HCEC 1CT (cell line): ENCODE measurements at places on chromosomes 11 and 22.
A peak's percentile ranks its signal among the peaks of the same experiment; 100 is the strongest.

GRCh38 chr11:76026281-76026680 is 180.0 kb downstream of the WNT11 start:
- no peak for DNase-seq

GRCh38 chr11:2944530-2944929 is 15.3 kb upstream of the PHLDA2 start:
- no peak for DNase-seq

GRCh38 chr11:86115542-86116385 is 46.9 kb upstream of the PICALM start:
- DNase-seq, result no peak

- DNase-seq, result no peak
Observed at GRCh38 chr11:8503910-8504364, 90.1 kb downstream of the STK33 start.

- no peak for DNase-seq
Observed at GRCh38 chr22:48927591-48927990, 900.1 kb downstream of the BRD1 start.

GRCh38 chr11:62553839-62554361 is 7.3 kb upstream of the AHNAK start:
- DNase-seq, result peak; percentile 95

- DNase-seq, result no peak
Observed at GRCh38 chr22:47203554-47203991, 441.1 kb downstream of the TBC1D22A start.

GRCh38 chr11:2816941-2817421 is 68.6 kb downstream of the CDKN1C start:
- no peak for DNase-seq

GRCh38 chr11:7570938-7571521 is 57.2 kb downstream of the PPFIBP2 start:
- no peak for DNase-seq

DNA sequence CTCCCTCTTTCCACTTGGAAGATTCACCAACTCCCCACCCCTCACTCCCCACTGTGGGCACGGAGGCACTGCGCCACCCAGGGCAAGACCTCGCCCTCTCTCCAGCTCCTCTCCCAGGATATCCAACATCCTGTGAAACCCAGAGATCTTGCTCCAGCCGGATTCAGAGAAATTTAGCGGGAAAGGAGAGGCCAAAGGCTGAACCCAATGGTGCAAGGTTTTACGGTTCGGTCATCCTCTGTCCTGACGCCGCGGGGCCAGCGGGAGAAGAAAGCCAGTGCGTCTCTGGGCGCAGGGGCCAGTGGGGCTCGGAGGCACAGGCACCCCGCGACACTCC is 397 bp upstream of the CD44 start:
- no peak for DNase-seq

DNA sequence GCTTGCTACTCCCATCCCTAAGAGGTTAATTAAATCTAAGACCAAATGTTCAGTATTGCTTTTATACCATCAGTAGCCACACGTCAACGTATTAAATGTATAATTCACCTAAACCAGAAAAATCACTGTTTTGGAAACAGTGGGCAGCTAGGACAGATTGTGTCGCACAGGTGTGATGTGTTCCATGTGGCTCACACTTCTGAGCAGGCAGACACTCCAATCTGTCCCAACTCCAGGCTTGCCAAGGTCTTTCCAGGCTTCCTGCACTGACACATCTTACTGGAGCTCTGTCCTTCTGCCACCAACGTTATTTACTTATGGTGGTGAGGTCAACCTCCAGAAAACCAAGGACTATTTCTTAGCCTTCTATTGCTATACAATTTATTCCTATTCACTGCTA is 11.4 kb downstream of the SIAE start:
- no peak for DNase-seq

GRCh38 chr11:31932879-31933278 is 121.8 kb upstream of the PAX6 start:
- DNase-seq, result no peak

GRCh38 chr22:45208993-45209838 is 31.5 kb downstream of the KIAA0930 start:
- DNase-seq, result peak; percentile 74

GRCh38 chr22:45231293-45231692 is 9.4 kb downstream of the KIAA0930 start:
- DNase-seq, result no peak

GRCh38 chr11:20089367-20089766 is 70.9 kb downstream of the DBX1 start:
- DNase-seq, result no peak

- no peak for DNase-seq
Observed at GRCh38 chr11:29957431-29957830, 59.4 kb downstream of the KCNA4 start.

DNA sequence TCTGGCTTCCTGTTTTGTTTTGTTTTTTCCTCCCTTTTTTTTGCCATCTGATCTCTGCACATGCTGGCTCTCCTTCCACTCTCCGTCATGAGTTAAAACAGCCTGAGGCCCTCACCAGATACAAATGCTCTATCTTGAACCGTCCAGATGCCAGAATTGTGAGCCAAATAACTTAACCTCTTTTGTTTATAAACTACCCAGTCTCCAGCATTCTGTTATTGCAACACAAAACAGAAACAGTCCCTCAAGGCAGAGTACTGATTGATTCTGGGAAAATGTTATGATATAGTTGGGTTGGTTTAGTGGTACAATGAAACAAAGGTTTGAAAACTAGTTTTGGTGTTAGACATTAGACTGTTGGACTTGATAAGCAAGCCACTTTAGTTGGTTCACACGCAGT is 1390.0 kb upstream of the RAG2 start:
- DNase-seq, result no peak

DNA sequence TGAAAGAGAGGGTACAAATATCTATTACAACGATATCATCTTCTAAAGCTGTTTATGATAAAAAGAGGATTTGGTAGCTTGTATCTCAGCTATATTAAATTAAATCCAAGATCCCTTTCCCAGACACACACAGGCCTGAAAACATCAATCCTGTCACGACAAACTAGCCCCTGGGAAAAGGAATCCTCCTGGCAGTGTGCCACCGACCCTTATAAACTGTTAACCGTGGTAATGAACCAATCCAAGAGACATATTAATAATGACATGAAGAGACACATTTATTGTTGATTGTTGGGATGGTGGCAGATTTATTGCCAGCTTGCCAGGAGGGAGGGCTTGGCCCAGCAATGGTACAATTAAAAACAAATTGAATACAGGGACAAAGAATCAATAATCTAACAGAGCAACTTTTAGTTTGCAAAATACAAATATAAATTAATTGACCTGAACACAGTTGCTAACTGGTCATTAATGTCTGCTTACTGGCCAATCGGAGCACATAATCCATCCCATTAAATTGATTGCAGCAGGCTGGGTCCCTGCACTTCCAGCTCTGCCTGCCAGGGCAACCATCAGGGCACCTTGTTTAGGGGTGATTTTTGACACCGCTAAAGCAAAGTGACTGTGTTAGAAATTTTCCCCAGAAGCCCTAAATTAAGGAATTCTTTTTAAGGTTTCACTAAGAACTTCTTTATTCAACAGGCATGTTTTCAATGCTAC is 887.6 kb downstream of the OPCML start:
- no peak for DNase-seq

DNA sequence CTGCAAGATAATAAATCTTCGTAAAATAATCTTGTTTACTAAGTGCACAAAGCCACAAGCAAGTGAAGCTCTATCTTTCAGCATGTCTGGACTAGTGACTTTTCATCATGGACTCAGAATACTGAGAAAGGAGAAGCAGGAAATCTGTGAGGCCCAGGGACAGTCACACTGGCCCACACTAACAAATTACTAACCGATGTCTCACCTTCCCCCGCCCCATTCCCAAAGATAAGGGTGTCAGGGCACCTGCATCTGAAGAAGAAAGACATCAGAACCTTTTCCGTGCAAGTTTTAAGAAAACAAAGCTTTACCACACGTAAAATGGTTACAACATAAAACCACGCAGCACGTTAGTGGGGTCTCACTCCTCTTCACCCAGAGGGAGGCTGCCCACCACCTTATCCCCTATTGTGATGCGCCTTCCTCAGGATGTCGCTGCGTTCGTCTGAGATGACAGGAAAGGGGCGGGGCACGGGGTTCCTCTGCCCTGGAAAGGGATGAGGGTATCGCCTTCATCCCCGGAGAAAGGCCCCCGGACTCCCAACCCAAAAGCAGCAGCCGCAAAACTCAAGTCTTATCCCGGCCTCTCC is 616 bp downstream of the BTBD10 start:
- DNase-seq, result peak; percentile 39

DNA sequence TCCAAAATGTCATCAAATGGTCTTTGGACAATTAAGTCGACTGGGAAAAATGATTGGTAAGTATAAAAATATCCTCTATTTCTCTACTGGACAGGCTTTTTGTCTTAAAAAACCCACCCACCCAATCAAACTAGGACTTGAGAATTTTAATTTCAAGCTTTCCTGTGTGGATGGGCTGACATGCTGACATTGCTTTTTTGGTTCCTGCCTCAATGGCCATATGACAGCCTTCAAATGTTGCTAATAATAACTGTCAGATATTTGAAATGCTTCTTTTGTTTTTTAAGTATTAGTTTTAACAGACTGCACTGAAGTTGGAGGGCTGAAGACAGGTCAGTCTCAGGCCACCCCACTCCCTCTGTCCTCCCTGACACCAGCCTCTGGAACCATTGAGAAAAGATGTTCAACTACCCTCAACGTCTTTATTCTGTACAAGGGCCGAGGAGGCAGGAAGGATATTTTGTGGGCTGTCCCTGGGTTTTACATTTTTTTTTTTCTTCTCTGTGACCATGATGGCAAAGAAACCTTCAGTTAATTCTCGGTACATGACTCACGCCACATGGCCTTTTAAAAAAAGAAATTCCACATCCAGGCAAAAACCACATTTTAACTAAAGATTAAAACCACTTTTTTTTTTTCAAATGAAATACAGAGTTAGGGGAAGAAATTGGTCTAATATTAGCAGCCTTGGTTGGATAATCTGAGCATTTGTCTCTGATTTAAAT is 130.4 kb downstream of the SLC1A2 start:
- DNase-seq, result peak; percentile 76

DNA sequence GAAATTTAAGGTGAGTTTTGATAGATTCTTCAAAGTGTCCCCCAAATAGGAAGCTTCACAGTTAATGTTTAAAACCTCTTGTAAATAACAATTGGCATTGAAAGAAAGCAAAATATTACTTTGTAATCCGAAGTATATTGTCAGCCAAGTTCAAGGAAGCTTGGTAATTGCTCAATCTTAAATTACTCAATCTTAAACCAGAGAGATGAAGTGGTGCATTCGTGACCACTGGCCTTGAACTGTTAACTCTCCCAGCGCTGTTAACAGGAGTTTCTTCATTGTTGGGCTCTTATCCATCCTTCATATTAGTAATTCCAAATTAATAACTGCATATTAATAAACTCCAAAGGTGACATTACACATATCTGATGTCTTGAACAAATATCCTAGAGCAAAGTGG is 20.6 kb upstream of the FDX1 start:
- DNase-seq, result peak; percentile 9

GRCh38 chr11:76653012-76653673 is 17.4 kb downstream of the LRRC32 start:
- no peak for DNase-seq

GRCh38 chr11:106288057-106288456 is 210.6 kb downstream of the AASDHPPT start:
- DNase-seq, result no peak

DNA sequence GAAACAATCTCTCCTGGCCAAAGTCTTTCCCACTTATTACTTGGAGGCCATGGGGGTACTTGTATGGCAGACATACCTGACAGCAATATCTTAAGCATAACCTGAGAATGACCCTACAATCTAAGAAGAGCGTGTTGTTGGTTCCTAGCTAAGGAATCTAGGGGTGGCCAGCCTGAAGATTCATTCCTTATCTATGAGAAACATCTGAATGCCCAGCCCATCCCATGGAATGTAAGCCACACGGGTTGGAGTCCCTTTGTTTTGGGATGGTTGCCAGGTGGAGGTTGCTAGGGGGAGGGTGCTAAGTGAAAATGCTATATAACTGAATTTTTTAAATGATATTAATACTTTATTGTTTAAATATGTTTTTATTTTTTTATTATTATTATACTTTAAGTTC is 725.0 kb downstream of the ETS1 start:
- peak; percentile 18 for DNase-seq

DNA sequence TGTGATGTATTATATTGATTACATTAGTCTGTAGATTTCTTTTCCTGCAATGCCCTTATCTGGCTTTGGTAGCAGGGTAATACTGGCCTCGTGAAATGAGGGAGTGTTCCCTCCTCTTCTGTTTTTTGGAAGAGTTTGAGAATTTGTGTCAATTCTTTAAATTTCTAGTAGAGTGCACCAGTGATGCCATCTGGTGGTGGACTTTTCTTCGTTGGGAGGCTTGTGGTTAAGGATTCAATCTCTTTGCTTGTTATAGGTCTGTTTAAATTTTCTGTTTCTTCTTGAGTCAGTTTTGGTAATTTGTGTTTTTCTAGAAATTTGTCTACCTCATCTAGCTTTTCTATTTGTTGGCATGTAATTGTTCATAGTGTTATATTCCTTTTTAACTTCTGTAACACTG is 18.9 kb downstream of the SHANK3 start:
- DNase-seq, result peak; percentile 37

- no peak for DNase-seq
Observed at GRCh38 chr11:106369224-106369623, 291.8 kb downstream of the AASDHPPT start.

GRCh38 chr11:882596-882995 is 28.0 kb downstream of the CHID1 start:
- no peak for DNase-seq

GRCh38 chr11:71309611-71310010 is 57.2 kb upstream of the SHANK2 start:
- DNase-seq, result no peak

- DNase-seq, result peak; percentile 28
Observed at GRCh38 chr11:104547996-104548661, 350.1 kb downstream of the CASP12 start.

- no peak for DNase-seq
Observed at GRCh38 chr22:45552017-45552411, 49.3 kb downstream of the FBLN1 start.

DNA sequence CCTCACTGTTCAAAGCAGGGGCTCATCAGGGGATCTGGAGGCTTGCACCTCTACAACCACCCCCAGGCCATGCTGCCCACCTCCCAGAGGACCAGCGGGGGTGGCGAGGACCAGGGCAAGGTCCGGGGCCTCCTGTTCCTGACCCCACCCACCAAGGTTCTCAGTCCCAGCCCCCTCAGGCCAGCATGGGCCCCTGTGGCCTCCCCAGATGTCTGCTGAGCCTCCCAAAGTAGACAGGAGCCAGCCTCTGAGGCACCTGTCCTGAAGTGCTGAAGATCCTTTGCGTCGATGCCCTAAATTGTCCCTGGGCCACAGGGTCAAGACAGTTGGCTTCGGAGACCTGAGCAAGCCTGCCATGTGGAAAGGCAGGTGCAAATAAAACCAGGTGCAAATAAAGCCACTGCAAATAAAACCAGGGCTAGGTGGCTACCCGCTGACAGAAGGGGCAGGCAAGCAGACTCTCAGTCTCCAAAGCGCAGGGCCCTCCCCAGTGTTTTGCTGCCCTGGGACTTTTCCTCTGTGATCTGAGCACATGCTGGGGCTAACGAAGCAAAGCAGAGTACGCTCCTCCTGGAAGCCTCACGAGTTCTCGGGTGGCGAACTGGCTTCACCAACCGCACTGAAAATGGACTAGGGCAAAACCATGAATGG is 22.4 kb upstream of the ARFGAP3 start:
- DNase-seq, result no peak
